ENCODE measurements at places on chromosomes 4 and X. TPM values are rescaled to one million over a fixed set of nuclear protein-coding genes. Genes with fewer than 3 reads are reported as not detected.

DNA sequence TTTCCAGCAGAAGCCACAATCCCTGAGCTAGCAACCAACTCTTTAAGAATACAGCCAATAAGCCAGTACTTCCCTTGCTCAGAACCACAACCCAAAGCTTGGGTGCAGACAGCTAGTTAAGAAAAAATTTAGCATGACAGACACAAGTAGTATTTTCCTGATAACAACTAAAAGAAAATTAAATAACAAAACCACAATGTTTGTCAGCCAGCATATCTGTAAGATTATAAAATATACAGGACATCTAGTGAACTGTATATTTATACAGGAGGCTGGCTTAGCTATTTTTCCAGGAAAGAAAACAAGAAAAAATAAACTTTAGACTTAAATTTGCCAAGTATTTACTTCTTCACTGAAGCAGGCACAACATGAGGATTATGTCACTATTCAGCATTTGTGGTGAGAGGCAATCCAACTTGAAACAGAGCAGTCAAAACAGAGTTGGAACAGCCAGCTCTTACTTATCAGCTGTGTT lies 6.6 kb downstream of the PF4V1 start:
- no peak for DNase-seq

- peak; percentile 52 for DNase-seq
Measured at GRCh38 chr4:95838192-95838591, 1.7 kb upstream of the PDHA2 start.

DNA sequence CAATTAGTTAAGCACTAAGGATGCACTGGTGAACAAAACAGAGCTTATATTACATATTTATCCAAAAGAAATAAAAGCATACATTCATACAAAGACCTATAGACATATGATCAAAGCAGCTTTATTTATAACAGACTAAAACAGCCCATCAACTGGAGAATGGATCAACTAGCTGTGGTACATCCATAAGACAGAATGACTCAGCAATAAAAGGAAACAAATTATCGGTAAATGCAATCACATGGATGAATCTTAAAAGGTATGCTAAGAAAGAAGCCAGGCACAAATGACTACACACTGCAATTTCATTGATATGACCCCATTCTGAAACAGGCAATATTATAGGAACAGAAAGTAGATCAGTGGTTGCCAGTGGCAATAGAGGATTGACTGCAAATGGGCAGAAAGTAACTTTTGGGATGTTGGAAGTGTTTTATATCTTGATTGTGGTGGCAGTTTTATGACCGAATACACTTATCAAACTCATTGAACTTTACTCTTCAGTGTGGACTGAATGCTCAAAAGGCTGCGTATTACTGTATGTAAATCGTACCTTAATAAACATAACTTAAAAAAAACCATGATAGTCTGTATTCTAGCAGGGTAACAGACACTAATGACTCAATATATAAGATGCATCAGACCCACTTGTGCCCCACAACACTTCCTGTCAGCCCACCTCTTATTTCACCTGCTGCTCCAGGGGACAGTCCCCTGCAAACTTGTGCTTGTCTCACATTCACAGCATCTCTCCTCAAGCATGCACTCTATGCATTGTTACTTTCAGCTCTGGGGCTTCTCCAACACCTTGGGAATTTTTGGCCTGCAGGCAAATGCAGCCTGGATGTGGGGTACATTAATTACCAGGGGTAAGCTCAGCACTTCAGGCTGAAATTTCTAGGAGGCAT lies 59.1 kb downstream of the MID1IP1 start:
- DNase-seq, result no peak

EIF1AX gene
- total RNA-seq, result 58.3 TPM

DNA sequence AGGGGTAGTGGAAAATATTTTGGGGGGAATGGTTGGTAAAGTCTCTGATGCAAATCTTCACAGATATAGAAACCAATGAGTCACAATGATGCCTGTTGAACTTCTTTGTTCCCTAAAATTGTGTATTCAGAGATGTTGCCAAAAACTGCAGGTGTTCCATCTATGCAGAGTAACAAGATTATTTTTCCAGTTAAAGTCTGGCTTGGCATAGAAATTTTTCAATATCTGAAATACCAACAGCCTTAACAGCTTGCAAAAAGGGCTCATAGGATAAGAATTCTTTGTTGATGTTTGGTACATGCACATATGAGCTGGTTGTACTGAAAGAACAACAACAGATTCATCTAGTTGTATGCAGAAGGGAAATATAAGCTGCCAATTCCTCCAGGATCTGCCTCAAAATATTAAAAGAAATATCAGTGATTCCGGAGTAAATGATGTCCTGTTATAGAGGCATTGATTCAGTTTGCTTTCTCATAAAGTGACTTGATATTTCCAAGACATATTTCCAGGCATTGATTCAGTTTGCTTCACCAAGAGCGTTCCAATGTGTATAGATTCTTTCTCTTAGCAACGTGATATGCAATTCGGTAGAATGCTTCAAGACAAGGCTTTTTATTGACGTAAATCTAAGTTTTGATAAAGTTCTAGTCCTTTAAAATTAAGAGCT lies 564.4 kb downstream of the TMA16 start:
- DNase-seq, result no peak

GRCh38 chr4:102244878-102245535 lies 100.3 kb downstream of the SLC39A8 start:
- DNase-seq, result no peak

GRCh38 chr4:53748328-53748772 lies 157.1 kb upstream of the LNX1 start:
- DNase-seq, result no peak

GRCh38 chrX:113212052-113212451 lies 371.4 kb upstream of the AMOT start:
- no peak for DNase-seq

RAB40AL gene
- total RNA-seq, result not detected

- no peak for DNase-seq
Measured at GRCh38 chr4:62512271-62512670, 1312.1 kb downstream of the ADGRL3 start.

TMEM150C gene
- total RNA-seq, result 19.4 TPM

MAGEE1 gene
- total RNA-seq, result 2.5 TPM

DNA sequence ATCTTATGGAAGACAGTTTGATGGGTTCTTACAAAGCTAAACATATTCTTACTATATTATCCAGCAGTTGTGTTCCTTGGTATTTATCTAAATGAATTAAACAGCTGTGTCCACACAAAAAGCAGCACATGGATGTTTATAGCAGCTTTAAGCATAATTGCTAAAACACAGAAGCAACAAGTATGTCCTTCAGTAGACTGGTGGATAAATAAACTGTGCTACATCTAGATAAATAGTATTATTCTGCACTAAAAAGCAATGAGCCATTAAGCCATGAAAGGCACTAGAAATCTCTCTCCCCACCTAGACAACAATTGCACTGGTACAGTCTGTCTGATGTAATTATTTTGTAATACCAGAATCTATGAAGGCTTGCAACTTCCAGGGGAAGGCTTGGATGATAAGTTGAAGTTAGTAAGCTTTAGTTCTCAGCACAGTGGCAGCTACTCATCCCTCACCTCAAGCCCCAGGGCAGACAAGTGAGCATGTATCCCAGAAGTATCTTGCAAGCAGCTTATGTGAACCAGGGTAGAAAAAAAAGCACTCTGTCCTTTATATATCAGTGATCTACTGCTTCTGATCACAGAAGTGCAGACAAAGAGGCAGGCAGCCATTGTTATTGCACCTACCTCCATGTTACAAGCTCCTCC lies 36.9 kb downstream of the WDR17 start:
- DNase-seq, result no peak

- DNase-seq, result no peak
Measured at GRCh38 chr4:185242749-185243533, 33.5 kb downstream of the SNX25 start.

- DNase-seq, result no peak
Measured at GRCh38 chr4:61380865-61381264, 180.7 kb downstream of the ADGRL3 start.

HSFX3 gene
- total RNA-seq, result not detected

CFAP299 gene
- total RNA-seq, result not detected

VCX gene
- not detected for total RNA-seq

- DNase-seq, result no peak
Measured at GRCh38 chr4:101856149-101856548, 65.6 kb downstream of the BANK1 start.

DNA sequence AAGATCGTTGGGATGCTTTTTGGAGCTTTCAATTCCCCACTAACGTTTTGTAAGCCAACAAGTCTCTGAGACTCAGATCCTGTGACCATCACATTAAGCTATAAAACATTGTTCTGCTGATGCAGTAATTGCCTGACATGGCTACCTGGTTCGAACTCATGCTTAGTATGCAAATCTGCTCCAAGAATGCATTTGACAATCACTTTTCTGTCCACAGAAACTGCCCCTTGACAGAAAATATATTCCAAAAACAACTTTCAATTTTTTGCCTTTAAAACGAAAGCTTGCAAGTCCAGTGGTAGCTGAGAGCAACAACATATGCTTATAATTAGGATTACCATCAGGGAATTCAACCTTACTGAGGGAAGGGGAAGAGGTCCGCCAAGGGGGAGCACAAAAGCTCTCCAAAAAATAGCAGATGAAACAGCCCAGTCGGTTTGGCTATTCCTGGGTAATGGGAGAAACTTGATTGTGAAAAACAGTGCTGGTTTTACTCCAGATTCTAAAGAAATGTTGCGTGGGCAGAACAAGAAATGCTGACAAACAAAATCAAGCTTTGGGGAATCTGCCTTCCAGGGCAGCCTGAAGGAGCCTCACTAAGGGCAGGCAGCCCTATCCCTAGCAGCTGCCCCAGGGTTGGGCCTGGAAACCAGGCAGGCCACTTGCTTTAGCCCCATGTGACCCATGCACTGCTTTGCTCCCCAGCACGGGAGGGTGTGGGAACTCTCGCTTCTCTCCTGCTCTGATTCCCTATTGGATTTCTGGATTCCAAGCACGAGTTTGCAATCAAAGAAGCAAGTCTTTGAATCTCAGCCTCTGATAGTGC lies 160.7 kb upstream of the LDB2 start:
- DNase-seq, result peak; percentile 59

DNA sequence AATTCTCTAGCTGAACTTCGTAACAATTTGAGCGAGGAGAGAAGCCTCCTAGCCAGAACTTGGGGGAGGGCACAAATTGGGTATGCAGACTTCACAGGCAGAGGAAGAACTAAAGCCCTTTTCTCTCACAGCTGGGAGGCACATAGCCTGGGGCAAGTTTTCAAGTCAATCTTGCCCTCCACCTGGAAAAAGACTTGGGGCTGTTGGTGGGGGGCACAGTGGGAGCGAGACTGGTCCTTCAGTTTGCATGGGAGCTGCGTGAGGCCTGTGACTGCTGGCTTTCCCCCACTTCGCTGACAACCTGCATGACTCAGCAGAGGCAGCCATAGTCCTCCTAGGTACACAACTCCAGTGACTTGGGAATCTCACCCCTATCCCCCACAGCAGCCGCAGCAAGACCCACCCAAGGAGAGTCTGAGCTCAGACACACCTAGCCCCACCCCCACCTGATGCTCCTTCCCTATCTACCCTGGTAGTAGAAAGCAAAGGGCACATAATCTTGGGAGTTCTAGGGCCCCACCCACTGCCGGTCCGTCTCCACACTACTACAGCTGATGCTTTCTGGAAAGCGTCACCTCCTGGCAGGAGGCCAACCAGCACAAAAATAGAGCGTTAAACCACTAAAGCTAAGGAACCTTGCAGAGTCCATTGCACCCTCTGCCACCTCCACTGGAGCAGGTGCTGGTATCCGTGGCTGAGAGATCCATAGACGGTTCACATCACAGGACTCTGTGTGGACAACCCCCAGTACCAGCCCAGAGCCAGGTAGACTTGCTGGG lies 160.8 kb downstream of the CBLL2 start:
- no peak for DNase-seq

DNA sequence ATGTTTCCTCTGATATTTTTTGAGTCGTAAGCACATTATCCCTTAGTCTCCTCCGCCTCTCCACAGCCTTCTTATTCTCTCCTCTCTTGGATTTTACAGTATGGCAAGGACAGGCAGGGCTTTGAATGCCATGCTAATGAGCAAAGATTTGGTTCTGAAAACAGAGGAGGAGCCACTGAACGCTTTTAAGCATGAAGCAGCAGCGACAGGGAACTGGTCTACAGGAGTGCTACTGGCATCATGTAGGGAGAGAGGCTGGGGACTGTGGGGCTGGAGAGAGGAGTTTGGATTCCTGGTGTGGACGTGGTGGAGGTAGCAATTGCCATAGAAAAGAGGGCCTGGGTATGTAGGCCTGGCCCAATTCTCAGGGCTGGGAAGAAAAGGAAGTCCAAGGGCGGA lies 4.6 kb upstream of the CD99L2 start:
- no peak for DNase-seq

ARL9 gene
- not detected for total RNA-seq

GAGE2A gene
- total RNA-seq, result not detected

- no peak for DNase-seq
Measured at GRCh38 chr4:86974551-86974994, 39.8 kb downstream of the AFF1 start.

EFNB1 gene
- total RNA-seq, result 15.1 TPM

GASK1B gene
- total RNA-seq, result 60.2 TPM

CTSO gene
- total RNA-seq, result 6.2 TPM

ZNF81 gene
- total RNA-seq, result 5.3 TPM

SLC4A4 gene
- total RNA-seq, result 21.2 TPM

GRCh38 chrX:3648084-3648483 lies 65.4 kb downstream of the PRKX start:
- DNase-seq, result no peak

WDR17 gene
- 0.32 TPM for total RNA-seq

DNA sequence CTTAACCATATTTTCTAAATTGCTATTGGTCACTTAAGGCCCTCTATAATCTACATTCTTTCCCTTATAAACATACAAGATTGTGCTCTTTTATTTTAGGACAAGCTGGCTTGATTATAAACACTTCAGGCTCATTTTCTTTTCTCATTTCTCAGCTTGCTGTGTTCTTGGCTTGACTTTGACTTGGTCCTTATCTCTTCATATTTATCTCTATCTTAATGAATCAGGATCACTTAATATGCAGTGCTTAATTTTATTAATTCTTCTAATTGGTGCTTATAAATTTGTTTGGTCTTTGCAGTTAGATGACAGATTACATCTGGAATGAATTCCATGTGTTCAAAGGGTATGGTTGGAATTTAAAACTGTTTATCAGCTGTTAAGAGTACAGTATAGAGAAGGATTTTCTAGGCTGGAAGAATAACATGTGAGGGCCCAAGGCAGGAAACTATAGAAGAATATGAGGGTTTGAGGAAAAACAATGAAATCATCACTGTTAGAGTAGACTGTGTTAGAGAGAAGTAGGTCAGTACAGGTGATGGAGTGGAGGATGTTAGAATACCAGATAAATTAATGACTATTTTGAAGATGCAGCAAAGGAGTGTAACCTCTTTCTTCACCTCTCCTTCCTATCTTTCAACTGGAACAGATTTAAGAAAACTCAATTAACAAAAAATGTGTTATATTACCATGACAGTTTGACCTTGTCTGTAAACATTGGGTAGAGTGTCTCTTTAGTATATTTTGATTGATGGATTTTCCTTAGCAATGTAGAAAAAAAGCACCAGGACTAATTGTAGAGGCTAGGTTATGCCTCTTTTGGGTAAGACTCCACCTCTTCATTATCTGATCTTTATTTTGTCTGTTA lies 169.6 kb downstream of the RAPGEF2 start:
- no peak for DNase-seq

- DNase-seq, result no peak
Measured at GRCh38 chrX:68994135-68994890, 165.5 kb downstream of the EFNB1 start.

FHL1 gene
- total RNA-seq, result 808 TPM

PASD1 gene
- not detected for total RNA-seq

IQCM gene
- not detected for total RNA-seq

GRCh38 chr4:4990857-4991540 lies 28.3 kb downstream of the CYTL1 start:
- peak; percentile 90 for DNase-seq

GRCh38 chrX:118459494-118459893 lies 36.1 kb upstream of the DOCK11 start:
- DNase-seq, result no peak

- no peak for DNase-seq
Measured at GRCh38 chr4:32022071-32022470, 1301.9 kb downstream of the PCDH7 start.
